ENCODE measurements at places on chromosomes 2 and 18. TPM values are rescaled to one million over a fixed set of nuclear protein-coding genes. Genes with fewer than 3 reads are reported as not detected.

DNA sequence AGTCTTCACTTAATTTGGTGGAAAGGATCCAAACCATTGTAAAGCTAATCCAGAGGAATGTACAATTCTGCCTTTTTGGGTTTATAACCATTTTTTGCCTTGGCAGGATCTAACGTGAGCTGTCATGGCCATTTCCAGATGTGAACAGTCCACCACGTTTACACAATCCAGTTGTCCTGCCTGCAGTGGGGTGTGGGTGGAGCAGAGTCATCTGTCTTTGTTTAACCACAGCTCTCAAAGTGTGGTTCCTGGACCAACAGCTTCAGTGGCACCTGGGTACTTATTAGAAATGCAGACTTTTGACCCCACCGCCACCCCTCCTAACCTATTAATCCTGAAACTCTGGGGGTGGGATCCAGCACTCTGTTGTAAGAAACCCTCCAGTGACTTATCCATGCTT lies 35.9 kb downstream of the FHOD3 start:
- no peaks in the 10 kb centered on the region for H3K36me3 ChIP-seq
- H3K27ac ChIP-seq, result no peak overlapping the region
- peaks cover 5% of the 10 kb centered on the region for H3K27me3 ChIP-seq
- no peak overlapping the region for H3K4me3 ChIP-seq
- H3K4me1 ChIP-seq, result no peaks in the 10 kb centered on the region

DNA sequence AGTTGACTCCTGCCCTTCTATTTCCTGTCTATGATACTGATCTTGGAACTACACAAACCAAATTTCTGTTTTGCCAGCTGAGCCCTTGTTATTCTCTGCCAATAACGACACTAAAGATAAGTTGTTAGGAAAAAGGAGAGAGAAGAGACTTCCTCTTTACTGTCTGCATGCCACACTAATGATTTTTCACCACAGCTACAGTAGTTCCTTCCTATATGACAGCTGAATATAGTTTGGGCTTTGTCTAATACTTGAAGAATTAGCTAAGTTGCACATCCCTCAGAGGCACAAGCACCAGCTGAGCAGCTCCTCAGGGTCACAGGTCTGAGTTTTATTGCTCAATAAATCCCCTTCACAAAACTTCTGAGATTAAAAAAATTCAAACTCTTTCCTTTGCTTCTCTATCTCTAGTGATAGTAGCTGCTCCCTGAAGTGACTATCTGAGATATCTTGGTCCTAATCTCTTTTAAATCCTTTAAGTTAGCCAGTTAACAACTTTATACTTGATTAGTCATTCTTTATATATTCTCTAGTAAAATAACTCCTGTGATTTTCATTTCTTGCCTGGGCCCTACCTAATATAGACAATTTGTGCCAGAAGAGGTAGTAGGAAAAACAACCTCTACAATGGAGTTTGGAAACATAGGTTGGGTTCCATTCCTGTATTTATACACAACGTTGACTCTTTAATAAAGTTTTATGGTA lies 253.0 kb upstream of the CNTNAP5 start:
- H3K36me3 ChIP-seq, result no peaks in the 10 kb centered on the region
- H3K27ac ChIP-seq, result no peak overlapping the region
- DNase-seq, result no peak
- no peaks in the 10 kb centered on the region for H3K27me3 ChIP-seq
- H3K4me3 ChIP-seq, result no peak overlapping the region

The REG1B gene
- not detected for total RNA-seq

- no peaks in the 10 kb centered on the region for H3K36me3 ChIP-seq
- H3K27me3 ChIP-seq, result peaks cover 2% of the 10 kb centered on the region
- no peak overlapping the region for H3K4me3 ChIP-seq
- peaks cover 2% of the 10 kb centered on the region for H3K4me1 ChIP-seq
These were observed 118.5 kb upstream of the TWIST2 start for GRCh38 chr2:238729261-238729935.

- DNase-seq, result no peak
- H3K27ac ChIP-seq, result no peak overlapping the region
- H3K4me1 ChIP-seq, result peaks cover 43% of the 10 kb centered on the region
- no peak overlapping the region for H3K4me3 ChIP-seq
These were observed 157.9 kb downstream of the FMNL2 start for GRCh38 chr2:152492911-152493310.

The EMILIN1 gene
- 212 TPM for total RNA-seq

The BMP10 gene
- total RNA-seq, result not detected

The RFTN2 gene
- 29.4 TPM for total RNA-seq

The CNDP1 gene
- total RNA-seq, result not detected

The TOGARAM2 gene
- total RNA-seq, result not detected

The MROH2A gene
- total RNA-seq, result not detected

The CFAP221 gene
- total RNA-seq, result not detected

DNA sequence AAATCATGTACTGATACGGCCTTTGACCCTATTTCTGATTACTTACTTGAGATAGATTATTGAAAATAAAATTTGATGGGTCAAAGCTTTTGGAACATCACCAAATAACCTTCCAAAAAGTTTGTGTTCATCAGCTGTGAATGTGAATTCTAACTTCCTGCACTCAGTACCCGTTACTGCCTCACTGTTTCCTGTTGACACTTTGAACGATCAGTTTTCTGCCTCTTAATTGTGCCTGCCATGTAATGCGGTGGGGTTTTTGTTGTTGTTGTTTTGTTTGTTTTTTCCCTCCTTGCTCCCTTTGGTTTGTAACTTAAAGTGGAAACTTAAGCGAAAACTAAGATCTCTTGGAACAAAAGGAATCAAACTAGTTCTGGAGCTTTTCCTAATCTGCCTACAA lies 18.9 kb downstream of the ATG16L1 start:
- H3K4me3 ChIP-seq, result no peak overlapping the region
- no peak for DNase-seq
- H3K27me3 ChIP-seq, result no peaks in the 10 kb centered on the region
- no peaks in the 10 kb centered on the region for H3K4me1 ChIP-seq
- peaks cover 75% of the 10 kb centered on the region for H3K36me3 ChIP-seq
- H3K27ac ChIP-seq, result no peak overlapping the region

The GPR75 gene
- 1.2 TPM for total RNA-seq

- H3K27ac ChIP-seq, result no peak overlapping the region
- H3K36me3 ChIP-seq, result no peaks in the 10 kb centered on the region
- H3K27me3 ChIP-seq, result peaks cover 27% of the 10 kb centered on the region
- H3K4me1 ChIP-seq, result no peaks in the 10 kb centered on the region
These were observed 447.5 kb upstream of the FSIP2 start for GRCh38 chr2:185291035-185291647.

GRCh38 chr2:153213022-153213421 lies 265.5 kb downstream of the RPRM start:
- no peaks in the 10 kb centered on the region for H3K4me1 ChIP-seq
- H3K4me3 ChIP-seq, result no peak overlapping the region
- no peaks in the 10 kb centered on the region for H3K27me3 ChIP-seq
- no peaks in the 10 kb centered on the region for H3K36me3 ChIP-seq
- no peak for DNase-seq

The PAIP2B gene
- 0.55 TPM for total RNA-seq

- no peak for DNase-seq
- peaks cover 4% of the 10 kb centered on the region for H3K36me3 ChIP-seq
- H3K4me1 ChIP-seq, result peaks cover 39% of the 10 kb centered on the region
- no peaks in the 10 kb centered on the region for H3K27me3 ChIP-seq
- peak overlapping the region; percentile 24 for H3K27ac ChIP-seq
These were observed 2.2 kb downstream of the CCDC102B start for GRCh38 chr18:68800075-68800474.

The GPR39 gene
- total RNA-seq, result 0.42 TPM

The CD302 gene
- total RNA-seq, result 19.3 TPM

The UPP2 gene
- not detected for total RNA-seq

The B3GNT7 gene
- total RNA-seq, result 1.5 TPM

The CPS1 gene
- 22.3 TPM for total RNA-seq

The LYG2 gene
- not detected for total RNA-seq

The SCYGR4 gene
- not detected for total RNA-seq

GRCh38 chr2:207516206-207516605 lies 13.6 kb upstream of the CREB1 start:
- H3K27ac ChIP-seq, result peak overlapping the region; percentile 36
- no peak for DNase-seq
- H3K27me3 ChIP-seq, result no peaks in the 10 kb centered on the region
- H3K4me3 ChIP-seq, result no peak overlapping the region

The SERPINB7 gene
- total RNA-seq, result not detected

DNA sequence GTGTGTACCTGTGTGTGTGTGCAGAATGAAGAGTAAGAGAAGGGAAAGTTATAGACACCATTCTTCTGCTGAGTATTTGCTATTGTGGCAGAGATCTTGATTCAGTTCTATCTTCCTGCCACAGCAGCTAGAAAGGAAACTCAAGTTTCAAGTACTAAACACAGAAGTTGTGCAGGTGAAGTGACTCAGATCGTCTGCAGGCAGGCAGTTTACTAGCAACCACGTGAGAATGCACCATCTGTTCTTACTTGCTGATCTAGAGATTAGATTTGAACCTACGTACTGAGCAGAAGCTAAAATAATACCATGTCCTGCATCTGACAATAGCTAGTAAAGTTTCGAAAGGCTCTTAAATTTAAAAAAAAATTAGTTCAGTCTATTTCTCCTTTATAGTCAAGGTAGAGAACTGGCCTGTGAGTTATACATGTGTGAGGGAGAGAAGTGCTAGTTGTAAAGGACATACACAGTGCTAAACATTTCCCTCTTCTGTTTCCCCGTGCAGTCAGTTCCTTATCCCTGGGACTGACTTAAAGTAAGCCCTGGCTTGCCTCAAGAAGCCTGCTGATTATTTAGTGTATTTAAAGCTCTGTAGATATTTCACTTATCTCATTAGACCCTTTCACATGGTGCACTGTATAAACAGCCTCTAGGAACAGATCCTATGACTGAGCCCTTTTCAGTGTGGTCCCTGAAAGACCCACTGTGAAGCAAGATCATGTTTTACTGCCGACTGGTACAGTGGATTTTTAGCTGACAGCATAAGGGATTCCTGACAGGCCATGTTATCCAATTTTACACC lies 45.0 kb downstream of the SLC38A11 start:
- no peak overlapping the region for H3K4me3 ChIP-seq
- H3K27ac ChIP-seq, result no peak overlapping the region
- no peaks in the 10 kb centered on the region for H3K36me3 ChIP-seq
- peaks cover 3% of the 10 kb centered on the region for H3K27me3 ChIP-seq
- no peak for DNase-seq

The PTRHD1 gene
- 31.1 TPM for total RNA-seq

- peaks cover 12% of the 10 kb centered on the region for H3K27me3 ChIP-seq
- no peaks in the 10 kb centered on the region for H3K36me3 ChIP-seq
- no peak overlapping the region for H3K4me3 ChIP-seq
- H3K4me1 ChIP-seq, result no peaks in the 10 kb centered on the region
These were observed 307.1 kb downstream of the GRB14 start for GRCh38 chr2:164314148-164314547.

DNA sequence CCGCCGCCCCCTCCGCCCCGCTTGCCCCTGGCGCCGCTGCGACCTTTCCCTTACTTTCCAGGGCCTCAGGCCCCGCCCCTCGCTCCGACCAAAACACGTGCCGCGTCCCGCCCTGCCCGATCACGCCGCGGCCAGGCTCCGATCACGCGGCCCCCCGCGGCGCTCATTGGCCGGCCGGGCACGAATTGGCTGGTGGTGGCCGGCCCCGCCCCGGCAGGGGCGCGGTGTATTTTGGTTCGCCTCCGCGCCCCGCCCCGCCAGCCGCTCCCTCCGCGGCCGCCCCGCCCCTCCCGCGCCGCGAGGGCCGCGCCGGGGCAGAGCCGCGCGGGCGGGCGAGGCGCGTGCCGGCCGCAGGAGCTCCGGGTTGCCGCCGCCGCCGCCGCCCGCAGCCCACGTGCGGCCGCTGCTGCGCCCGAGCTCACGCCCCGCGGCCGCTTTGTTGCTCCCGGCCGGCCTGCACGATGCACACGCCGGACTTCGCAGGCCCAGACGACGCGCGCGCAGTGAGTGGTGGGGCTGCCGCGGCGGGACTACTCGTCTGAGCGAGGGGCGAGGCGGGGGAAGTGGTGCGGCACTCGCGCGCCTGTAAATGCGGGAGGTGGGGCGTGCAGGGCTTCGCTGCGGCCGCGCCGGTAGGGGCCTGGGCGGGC lies at the start of gene KLF11:
Gene KLF11 (plus strand): TSS at position 295 of the 650 bp plus-strand sequence. CDS start 167 bp downstream, at position 462.
- peak within 1 kb of the TSS; percentile 97 for H3K27ac ChIP-seq
- peak; percentile 97 for DNase-seq
- peak within 1 kb of the TSS; percentile 86 for H3K4me3 ChIP-seq
- peaks cover 33% of the 10 kb centered on the region for H3K4me1 ChIP-seq
- no peaks in the 10 kb centered on the region for H3K27me3 ChIP-seq

DNA sequence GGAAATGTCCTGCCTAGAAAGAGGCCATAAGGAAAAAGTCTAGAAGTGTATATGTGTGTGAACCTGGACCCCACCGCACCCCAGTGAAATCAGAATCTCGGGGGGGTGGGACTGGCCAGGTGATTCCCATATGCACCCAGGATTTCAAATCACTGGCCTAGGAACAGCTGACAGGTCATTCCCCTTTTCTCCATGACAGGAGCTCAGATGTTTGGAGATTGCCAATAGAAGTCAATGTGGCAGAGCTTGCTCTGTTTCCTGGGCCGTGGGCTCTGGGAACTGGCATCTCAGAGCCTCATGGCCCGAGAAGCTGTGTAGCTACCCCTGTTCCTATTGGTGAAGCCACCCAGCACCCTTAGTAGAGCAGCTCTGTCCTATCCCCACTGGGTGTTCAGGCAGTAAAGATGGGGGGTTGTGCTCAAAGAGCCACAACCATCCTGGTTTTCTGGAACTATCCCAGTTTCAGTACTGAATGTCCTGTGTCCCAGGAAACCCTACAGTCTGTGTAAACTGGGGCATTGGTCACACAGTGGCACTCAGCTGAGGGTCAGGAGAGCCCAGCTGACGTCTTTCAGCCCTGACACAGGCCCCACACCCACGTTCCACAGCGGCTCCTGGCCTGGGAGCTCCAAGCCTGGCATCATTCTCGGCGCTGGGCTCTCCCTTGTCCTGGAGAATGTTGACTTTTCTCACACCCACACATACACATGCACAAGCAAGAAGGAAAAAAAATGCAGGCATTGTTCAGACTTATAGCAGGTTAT lies 18.9 kb downstream of the GNLY start:
- no peak overlapping the region for H3K4me3 ChIP-seq
- no peaks in the 10 kb centered on the region for H3K36me3 ChIP-seq
- peaks cover 4% of the 10 kb centered on the region for H3K4me1 ChIP-seq
- peak; percentile 54 for DNase-seq

DNA sequence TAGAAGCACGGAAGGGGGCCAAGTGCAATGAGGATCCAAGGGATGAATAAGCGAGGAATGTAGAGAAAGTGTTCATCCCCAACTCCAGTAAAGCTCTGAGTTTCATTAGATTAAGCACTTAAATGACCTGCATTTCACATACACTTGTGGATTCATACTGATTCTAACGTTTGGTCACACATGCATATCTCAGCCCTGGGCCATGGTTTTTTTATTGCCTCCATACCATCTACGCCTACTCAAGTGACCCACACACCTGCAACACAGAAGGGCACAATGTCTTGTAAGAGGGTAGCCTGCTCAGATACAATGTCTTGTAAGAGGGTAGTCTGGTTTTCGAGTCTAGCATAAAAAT lies 566 bp upstream of the MRPS5 start:
- H3K4me3 ChIP-seq, result peak overlapping the region; percentile 95
- H3K36me3 ChIP-seq, result peaks cover 7% of the 10 kb centered on the region
- peaks cover 32% of the 10 kb centered on the region for H3K4me1 ChIP-seq
- DNase-seq, result no peak
